ENCODE measurements at places on chromosomes 2 and 18. TPM values are rescaled to one million over a fixed set of nuclear protein-coding genes. Genes with fewer than 3 reads are reported as not detected.

Gene HOXD8
- total RNA-seq: 6.0 TPM

DNA sequence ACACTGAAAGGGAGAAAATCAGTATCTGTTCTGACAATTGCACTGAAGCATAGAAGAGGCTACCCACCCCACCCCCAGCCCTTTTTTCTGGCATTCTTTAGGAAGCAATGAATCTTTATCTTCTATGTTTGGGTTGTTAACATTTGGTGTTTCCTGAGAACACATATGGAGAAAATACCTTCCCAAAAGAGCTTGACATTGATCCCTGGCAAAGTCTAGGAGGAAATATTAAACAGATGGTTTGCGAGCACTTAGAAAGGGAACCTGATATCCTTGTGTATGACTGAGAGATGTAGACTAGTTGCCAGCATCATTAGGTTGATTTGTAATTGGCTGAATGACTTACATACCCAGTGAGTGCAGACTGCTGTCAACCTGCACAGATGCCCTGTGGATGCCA, 42.9 kb downstream of the DOK1 start:
- no peak for DNase-seq

GRCh38 chr2:144390424-144391020, 129.4 kb downstream of the ZEB2 start:
- DNase-seq: no peak

- DNase-seq: no peak
Observed at GRCh38 chr2:174492963-174493431, 6.2 kb upstream of the GPR155 start.

Gene OTX1
- 13.1 TPM for total RNA-seq

Gene SAG
- total RNA-seq: not detected

DNA sequence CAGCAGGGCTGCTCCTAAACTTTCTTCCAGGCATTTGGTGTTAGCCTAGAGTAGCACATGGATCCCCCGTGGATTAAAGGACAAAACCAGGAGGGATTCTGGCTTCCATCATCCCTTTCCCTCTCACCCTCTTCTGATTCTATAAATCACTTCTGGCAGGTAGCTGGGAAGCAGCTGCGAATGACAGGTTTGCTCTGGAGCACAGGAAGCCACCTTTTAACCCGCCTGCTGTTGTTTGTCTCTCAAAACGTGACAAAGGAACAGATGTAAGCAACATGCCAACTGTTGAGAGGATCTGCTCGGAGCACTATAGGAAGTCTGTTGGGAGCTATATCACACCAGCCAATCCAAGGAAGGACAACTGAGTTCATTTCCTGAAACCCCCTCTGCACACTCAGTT, 101.9 kb downstream of the ACTR2 start:
- no peak for DNase-seq

Gene TMEM247
- total RNA-seq: not detected
